ENCODE measurements at places on chromosomes 7 and 10.

GRCh38 chr10:33291053-33291592, 43.3 kb downstream of the NRP1 start:
- peak; percentile 91 for DNase-seq

- DNase-seq, result no peak
Measured at GRCh38 chr7:2450198-2451107, 25.7 kb downstream of the GRIFIN start.

- no peak for DNase-seq
Measured at GRCh38 chr7:157436763-157437480, 100.1 kb downstream of the DNAJB6 start.

GRCh38 chr10:26439406-26440087, 1.4 kb downstream of the APBB1IP start:
- DNase-seq, result no peak

DNA sequence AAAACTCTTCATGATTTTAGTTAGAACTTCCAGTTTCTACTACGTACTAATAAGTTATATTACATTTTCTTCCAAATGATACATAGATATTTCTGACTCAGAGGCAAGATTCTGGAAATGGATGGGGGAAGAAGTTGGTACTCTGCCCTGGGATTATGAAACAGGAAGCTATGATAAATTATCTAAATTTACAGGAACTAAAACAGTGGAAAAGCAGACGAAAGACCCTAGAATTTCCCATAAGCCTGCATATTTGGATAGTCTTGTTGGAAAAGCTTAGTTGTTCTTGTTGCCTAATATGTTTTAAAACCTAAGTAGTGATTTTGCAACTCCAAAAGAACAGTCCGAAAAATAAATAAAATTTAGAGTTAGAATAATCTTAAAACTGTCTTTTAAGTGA, 21.8 kb downstream of the CFAP69 start:
- peak; percentile 30 for DNase-seq

DNA sequence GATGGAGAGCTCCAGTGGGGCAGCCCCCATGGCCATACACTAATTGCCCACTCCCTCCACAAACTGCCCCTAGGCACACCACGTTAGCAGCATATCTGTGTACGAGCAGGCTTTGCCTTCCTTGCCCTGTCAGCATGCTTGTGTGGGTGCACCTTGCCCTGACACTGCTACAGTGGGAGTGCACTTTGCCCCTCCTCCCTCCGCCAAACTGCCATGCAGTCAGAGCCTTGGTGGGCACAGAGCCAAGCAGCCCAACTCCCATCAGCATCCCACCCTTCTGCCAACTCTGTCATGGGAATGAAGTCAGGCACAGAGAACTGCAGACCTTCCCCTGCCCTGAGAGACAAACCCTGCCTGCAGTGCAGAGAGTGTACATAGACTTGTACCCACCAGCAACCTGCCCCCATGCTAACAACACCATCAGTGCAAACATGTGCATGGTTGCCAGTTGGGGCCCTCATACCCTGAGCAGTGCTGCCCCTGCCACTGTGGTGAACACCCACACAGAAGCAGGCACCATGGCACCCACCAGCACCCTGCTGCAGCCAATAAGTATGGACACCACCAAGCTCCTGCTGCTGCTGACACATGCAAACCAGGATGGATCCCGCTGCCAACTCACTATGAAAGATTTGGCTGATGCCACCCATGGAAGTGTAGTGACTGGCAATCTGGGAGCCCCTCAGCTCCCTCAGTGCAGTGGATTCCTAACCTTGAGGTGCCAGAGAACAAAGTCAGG, 1197.7 kb upstream of the CELF2 start:
- no peak for DNase-seq

GRCh38 chr7:144763291-144763690, 72.6 kb downstream of the TPK1 start:
- DNase-seq, result no peak
